ENCODE measurements at places on chromosomes 6 and 20.

DNA sequence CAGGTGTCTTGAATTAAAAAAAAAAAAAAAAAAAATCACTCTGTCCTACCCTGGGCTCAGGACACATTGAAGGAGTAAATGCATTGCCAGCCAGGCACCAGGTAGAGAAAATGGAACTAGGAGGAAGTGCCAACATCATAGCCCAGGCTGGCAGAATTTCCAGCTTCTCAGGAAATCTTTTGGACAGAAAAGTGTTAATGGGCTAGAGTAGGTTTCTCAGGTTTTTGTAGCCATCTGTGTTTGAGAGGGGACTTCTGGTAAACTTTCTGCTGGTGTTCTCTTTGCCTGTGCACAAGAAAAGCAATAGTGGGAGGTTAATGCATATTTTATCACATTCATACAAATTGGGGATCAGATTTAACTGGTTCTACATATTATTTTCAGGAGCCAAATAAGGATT lies 678.3 kb upstream of the NRSN1 start:
- DNase-seq: no peak

- no peak for DNase-seq
Observed at GRCh38 chr6:4794140-4794707, 18.0 kb downstream of the CDYL start.

DNA sequence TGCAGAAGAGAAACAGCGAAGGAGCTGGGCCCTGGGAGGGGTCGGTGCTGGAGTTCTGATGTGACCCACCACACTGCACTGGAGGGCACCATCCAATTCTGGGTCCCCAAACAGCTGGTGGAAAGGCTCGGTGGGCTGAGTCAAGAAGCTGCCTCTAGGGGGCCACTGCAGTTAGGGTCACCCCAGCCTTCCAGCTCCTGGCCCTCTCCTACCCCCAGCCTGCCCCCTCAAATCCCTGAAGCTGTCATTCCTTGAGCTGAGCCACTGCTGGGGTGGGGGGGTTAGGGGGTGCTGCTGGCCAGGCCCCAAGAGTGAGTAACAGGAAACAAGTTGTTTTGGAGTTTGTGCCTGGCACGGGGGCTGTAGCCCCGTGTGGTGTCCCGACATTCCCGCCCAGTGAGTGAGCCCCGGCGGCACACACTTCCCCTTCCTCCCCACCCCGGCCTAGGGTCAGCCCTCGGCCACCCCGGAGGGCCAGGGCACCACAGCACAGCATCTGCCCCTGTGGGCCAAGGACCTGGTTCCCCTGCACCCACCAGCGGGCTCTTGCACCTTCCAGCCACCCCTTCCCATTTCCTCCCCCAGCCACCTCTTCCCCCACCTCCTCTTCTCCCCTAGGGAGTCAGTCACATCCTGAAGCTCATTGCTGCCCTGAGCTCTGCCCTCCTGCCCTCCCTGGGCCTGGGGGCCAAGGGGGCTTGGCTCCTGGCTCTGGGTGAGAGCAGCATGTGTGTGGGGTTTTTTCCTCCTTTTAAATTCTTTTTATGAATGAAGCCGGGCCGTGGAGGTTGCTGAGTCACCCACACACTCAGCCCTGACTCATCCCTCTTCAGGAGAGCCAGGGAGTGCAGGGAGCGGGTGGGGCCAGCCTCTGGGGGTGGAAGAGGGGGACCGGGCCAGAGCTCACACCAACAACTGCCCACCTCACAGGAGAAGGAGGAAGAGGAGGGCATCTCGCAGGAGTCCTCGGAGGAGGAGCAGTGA lies 4.6 kb downstream of the SMIM29 start:
- peak; percentile 98 for DNase-seq

- DNase-seq: no peak
Observed at GRCh38 chr6:94254689-94255088, 835.3 kb upstream of the EPHA7 start.

DNA sequence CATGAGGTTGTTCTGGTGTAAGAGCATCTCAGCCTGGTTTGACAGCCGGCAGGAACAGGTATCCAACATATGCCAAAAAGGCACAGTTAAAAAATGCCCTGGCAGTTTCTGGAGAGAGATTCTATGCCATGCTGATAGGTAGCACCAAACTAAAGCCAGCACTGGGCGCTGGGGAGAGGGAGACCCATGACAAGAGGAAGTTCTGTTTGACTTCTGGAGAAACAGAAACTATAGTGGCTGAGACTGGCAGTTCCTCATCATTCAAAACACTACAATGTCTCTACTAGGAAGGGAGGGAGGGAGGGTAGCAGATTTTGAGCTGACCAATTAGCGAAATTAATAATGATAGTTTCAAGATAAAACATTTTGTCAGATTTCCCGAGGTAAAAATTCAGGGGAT lies 174.1 kb downstream of the ADAT2 start:
- DNase-seq: no peak

GRCh38 chr6:33733709-33734007 lies 13.0 kb downstream of the IP6K3 start:
- no peak for DNase-seq

DNA sequence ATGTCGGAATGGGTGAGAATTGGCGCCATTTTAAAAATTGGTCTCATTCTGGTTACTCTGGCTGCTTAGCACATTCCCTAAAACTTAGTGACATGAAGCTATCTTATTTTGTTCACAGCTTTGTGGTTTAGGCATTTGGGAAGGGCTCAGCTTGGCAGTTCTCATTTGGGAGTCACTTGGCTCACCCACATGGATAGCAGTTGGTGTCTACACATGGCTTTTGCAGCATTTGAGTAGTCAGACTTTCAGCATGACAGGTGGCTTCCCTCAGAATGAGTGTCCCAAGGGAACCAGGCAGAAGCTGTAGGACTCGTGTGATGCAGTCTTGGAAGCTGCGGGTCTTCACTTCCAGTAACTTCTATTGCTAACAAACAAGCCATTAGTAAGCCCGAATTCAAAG lies 64.6 kb downstream of the UST start:
- no peak for DNase-seq

GRCh38 chr6:4727671-4728435 lies 48.4 kb upstream of the CDYL start:
- no peak for DNase-seq

DNA sequence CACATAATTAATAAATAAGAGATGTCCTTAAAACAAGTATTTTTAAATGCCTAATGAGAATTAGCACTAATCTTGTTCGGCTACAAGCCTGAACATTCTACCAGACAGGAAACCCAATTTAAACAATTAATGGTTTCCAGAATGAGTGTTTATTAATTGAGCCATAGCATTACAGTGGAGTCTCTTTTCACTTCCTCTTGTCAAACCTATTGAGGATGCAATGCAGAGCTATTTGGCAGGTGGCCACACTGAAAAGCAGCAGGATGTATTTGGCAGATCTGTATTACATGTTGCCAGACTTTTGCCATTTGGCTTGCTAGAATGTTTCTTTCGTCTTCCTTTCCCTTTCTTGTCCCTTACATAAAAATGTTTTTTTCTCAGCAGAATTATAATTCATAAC lies 475.2 kb upstream of the MARCKS start:
- DNase-seq: peak; percentile 69

GRCh38 chr6:71190809-71191208 lies 97.8 kb upstream of the OGFRL1 start:
- peak; percentile 18 for DNase-seq

DNA sequence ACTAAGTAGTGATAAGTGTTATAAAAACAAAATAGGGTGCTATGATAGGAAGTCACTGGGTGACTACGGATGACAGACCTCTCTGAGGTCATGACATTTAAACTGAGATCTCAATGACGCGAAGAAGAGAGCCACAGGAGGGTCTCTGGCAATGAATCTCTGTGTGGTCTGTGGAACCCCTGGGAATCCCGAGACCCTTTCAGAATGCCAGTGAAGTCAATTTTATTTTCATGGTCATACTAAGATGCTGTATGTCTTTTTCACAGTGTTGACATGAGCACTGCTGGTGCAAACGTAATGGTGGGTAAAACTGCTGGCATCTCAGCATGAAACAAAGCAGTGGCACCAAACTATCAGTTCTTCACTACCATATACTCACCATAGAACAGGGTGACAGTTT lies 155.0 kb downstream of the GJA10 start:
- DNase-seq: no peak

- no peak for DNase-seq
Observed at GRCh38 chr6:114020196-114020595, 49.2 kb upstream of the HDAC2 start.

DNA sequence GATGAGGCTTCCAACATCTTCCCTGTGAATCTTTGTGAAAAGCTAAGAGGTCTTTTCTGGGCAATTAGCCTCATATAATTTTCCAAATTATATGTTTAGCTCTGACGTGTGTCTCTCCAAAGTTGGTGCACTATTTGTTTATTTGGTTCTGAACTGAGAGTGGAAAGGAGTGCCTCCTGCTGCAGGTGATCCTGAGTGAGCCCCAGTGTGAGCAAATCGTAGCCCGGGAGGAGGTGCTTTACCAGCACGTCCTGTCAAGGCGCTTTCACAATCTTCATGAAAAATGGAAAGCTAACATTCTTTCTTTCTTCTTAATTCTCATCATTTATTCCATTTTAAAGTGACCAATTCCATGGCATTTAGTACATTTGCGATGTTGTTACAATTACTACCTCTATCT lies 231.9 kb downstream of the BMP2 start:
- DNase-seq: no peak
